ENCODE measurements at places on chromosomes 1 and 21.

DNA sequence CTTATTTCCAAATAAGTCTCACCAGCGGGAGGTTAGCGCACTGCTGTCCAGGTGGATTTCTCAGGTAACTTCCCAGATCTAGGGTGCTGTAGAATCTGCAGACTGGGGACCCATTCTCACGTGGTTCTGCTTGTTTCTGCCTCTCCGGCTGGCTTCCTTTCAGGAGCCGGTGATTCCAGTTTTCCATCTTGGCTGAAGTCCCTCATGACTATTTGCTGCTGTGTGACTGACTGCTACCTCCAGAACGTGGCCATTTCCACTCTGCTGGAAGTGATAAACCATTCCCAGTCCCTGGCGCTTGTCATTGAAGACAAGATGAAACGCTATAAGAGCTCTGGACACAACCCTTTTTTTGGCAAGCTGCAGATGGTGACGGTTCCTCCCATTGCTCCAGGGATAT, 76.0 kb downstream of the DOP1B start:
- no peak for DNase-seq

DNA sequence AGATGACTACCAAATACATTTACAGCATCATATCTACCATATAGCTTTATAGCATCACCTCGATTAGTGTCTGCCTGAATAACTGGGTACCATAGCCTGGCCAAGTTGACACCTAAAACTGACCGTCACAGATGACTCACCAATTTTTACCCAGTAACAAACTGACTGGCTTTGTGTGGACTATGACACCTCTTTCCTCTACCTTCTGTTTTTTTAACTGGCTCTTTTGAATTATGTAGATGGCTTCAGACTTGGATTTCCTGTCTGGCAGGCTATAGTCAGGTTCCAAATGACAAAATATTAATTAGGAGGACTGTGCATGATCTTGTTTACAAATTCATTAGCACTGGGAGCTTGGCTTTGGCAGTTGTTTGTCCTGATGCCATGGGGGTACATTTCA, 360.3 kb downstream of the TGFB2 start:
- DNase-seq = no peak

DNA sequence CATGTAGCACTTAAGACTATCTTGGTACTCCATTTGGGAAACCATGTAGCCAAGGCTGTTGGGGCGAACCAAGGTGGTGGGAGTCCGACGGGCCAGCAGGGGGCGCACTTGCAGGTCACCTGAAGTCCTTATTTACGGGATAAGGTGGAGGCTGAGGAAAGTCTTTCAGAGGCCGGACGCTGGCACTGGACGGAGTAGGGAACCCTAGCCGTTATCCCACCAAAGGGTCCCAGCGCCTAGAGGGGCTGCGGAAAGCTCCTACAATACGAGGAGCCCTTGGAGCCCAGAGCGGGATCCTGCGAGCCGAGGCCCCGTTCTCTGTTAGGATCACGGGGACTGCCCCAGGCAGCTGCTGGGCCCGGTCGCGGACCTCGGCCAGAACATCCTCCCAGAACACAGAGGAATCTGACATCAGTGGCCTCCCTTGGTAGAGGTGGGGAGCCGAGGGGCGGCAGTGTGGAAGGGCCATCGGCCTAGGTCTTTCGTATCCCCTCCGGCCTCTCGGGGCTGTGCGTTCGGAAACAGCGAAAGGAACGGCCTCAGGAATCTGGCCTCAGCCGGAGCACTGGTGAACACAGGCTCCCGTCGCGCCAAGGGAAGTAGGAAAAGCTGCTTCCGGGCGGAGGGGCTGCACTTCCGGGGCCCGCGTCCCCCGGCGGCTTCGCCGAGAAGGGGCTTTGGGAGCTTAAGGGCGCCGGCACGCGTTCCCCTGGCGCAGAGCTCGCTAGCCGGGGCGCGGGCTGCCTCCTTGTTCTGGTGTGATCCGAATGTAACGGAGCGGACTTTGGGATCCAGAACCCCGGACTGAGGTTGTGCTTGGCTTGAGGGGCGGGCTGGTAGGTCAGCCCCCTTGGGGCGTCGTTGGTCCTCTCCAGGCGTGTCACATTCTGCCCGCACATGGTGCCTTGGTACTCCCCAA, 29.9 kb upstream of the RPTN start:
- DNase-seq = peak; percentile 53

DNA sequence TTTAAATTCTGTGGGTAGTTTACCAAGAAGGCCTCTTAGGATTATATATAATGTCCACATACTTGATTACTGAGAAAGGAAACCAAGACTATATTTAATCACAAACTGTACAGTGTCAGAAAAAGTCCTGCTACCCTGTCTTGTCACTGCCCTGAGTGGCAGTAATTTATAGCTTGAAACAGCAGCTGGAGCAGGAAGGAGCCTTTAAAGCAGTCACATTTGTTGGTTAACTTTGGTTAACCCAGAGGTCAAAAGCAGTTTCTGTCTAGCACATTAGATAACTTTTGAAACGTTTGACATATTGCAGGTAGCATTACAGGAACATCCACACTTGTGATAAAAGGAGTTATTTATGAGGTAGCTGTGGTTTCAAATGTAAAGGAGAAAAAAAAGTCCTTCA, 161.7 kb downstream of the ROR1 start:
- no peak for DNase-seq

DNA sequence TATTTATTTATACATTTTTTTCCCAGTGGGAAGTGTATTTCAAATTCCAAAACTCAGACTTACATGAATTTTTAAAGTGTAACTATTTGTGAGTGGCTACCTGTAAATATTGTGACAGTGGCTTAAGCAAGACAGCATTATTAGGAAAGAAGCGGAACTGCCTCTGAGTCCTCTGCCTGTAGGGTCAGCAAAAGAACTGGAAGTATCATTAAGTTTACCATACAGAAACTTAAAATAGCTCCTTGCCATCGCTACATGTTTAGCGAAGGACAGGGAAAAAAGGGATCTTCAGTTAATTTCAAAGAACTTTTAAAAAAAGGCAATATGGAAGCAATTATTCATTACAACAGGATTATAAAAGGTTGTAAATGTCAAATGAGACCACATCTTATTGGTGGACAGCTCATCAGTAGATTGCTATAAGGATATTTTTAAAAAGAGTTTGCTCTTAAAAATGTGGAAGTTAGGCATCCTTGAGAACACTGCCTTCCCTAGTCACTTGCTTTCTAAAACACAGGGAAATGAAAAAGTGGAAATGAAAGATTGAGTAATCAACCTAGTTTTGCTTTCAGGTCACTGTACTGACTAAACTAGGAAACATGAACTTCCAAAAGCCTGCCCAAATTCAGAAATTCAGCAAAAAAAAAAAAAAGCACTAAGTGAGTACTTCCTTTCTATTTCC, 39.2 kb downstream of the NSL1 start:
- no peak for DNase-seq

GRCh38 chr1:86396498-86396890, 371 bp upstream of the ODF2L start:
- DNase-seq = no peak

GRCh38 chr1:176515310-176515709, 52.3 kb downstream of the PAPPA2 start:
- DNase-seq = no peak

DNA sequence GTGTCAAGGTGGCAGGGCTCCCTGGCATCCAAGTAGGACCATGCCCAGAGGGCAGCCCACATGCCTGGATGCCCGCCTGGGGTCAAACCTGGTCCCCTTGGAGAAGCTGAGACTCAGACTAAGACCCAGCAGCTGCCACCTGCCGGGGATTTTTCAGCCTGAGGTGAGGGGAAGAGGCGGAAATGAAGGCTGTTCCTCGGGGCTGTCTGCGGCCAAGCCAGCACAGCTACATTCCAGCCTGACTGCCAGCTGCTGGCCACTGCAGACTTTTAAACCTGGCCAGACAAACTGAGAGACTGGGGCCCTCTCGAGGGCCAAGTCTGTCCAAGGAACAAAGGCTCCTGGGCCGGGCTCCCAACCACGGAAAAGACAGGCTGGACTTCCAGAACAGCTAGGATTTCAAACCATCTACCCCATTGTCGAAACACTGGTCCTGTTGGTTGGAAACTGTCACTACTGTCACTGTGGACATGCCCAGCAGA, 21.9 kb upstream of the PLEKHG5 start:
- DNase-seq = no peak

GRCh38 chr1:194387531-194387930, 1201.1 kb upstream of the B3GALT2 start:
- DNase-seq = no peak

DNA sequence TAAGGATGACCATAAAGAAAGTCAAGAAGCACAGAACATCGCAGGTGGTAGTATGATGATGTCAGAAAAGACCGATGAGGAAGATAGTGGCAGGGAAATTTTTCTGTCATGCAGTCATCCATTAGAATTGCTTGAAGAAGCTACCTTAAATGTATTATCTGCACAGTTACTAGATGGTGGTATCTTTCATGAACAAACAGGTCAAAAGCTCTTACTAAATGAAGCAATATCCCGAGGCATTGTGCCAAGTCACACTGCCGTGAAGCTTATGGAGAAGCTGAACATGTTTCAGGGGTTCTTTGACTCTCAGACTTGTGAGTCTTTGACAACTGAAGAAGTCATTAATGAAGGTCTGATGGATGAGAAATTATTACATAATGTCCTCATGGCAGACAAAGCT, 128.8 kb downstream of the MACF1 start:
- no peak for DNase-seq

GRCh38 chr1:93566227-93566626, 115.4 kb downstream of the BCAR3 start:
- no peak for DNase-seq

- DNase-seq = no peak
Observed at GRCh38 chr1:165134431-165134830, 222.1 kb downstream of the LMX1A start.

DNA sequence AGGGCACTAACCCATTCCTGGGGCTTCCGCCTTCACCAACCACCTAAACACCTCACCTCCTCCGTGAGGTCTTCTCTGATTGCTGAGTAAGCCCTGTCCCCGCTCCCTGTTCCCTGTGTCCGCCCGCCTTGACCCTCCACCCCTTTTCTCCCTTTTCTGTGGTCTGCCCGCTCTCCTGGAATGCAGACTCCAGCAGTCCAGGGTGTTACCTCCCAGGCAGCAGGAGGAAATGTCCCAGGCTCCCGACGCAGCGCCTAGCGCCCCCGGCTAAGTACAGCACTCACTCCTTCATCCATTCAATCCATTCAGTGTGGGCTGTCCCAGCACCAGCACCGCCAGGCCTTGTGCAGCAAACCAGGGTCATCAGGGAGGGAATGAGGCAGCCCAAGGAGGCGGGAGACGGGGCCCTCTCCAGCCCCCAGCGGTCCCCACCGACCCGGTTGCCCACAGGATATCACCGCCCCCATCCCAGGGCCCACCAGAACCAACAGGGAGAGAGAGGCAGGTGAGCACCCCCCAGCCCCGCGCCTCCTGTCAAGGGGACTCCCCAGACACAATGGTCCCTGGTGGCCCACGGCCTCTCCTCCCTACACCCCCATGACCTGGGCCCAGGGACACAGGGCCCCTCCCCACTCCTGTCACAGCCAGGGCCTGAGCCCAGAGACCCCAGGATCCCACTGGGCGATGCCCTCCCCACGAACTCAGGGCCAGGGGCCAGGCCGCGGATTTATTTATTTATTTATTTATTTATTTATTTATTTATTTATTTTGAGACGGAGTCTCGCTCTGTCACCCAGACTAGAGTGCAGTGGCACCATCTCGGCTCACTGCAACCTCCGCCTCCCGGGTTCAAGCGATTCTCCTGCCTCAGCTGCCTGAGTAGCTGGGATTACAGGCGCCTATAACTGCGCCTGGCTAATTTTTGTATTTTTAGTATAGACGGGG, 10.2 kb downstream of the TNFRSF14 start:
- no peak for DNase-seq

- DNase-seq = no peak
Observed at GRCh38 chr1:83520797-83521196, 478.1 kb downstream of the TTLL7 start.

Measured in activated CD8-positive, alpha-beta memory T cell treated with anti-CD3 and anti-CD28 coated beads for 4 hours (primary cell).